ENCODE measurements at places on chromosomes 16 and 17.

- no peak for DNase-seq
These were observed 28.2 kb downstream of the B9D1 start for GRCh38 chr17:19334331-19334730.

- no peak for DNase-seq
These were observed 31.3 kb downstream of the AP1G1 start for GRCh38 chr16:71777329-71777728.

GRCh38 chr16:74709441-74709877, 8.8 kb upstream of the MLKL start:
- DNase-seq = peak; percentile 88

- DNase-seq = no peak
These were observed 1.8 kb downstream of the CDC42EP4 start for GRCh38 chr17:73309727-73310596.

- no peak for DNase-seq
These were observed 44.0 kb downstream of the SDK2 start for GRCh38 chr17:73600103-73600871.

DNA sequence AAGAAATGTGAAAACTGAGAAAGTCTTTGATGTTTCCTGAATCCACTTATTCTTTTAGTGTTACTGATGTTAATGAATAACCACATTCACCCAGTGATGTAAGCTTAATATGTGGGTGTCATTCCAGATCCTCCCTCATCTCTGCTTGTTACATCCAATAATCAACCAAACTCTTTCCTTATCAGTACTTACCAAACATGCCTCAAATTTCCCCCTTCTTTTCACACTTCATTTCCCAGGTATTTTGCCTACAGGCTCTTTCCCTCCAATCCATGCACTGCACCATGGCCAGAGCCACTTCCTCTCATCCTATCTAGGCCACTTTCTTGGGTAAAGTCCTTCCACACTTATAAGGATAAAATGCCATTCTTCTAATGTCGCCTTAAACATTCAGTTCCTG, 451.5 kb downstream of the NPIPA7 start:
- DNase-seq = no peak

DNA sequence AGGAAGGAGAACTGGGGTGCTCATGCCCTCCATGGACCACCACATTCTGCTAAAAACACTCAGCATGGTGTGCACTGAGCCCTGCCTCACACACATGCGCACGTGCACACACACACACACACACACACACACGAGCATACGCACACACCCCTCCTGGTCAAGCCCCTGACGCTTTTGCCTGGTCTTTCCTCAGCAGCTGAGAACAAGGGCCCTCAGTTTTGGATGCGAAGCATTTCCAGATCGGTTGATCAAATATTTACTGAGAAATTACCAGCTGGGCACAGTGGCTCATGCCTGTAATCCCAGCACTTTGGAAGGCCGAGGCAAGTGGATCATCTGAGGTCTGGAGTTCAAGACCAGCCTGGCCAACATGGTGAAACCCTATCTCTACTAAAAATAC, 20.1 kb upstream of the RAI1 start:
- no peak for DNase-seq

DNA sequence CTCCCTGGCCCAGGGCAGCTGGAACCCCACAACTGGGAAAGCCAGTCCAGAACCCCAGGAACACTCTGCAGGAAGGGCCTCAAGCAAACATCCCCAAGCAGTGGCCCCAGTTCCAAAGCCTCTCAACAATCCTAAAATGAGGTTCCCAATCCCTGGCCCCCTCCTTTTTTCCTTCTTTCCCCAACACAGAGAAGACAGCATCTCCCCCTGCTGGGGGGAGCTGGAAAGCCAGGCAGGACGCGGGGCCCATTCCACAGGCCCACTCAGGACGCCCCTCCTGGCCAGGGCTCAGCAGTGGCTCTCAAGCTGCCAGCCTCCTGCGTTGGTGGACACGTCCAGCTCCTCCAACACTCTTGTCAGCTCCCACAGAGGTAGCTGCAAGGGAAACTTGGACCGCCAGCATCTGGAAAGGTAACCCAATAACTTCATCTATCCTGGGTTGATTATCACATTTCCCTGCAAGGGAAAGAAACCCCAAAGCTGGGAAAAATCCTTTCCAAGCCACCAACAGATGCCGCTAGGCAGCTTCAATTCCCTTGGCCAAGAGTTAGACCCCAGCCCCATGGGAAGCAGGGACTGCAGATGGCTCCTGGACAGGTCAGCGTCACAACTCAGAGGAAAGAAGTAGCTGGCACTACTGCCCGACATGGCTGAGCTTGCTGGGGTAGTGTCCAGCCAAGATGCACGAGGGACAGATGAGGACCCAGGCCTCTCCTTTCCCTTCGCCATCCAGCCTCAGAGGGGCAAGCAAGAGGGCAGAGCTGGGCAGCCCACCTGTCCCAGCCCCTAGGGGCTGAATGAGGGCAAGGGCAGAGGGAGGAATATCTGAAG, 7.6 kb downstream of the HDAC5 start:
- DNase-seq = peak; percentile 31

DNA sequence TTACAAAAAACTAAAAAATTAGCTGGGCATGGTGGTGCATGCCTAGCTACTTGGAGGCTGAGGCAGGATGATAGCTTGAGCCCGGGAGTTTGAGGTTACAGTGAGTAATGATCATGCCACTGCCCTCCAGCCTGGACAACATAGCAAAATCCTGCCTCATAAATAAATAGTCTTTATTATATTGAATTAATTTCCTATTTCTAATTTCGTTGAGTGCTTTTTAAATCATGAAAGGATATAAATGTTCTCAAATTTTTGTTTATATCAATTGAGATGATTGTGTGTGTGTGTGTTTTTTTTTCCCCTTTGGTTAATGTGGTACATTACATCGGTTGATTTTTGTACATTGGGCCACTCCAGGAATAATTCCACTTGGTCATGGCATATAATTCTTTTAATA, 32.0 kb upstream of the AQP8 start:
- DNase-seq = no peak

GRCh38 chr17:56733833-56734232, 99.9 kb downstream of the C17orf67 start:
- DNase-seq = no peak

- DNase-seq = no peak
These were observed 1.3 kb downstream of the ATP2A3 start for GRCh38 chr17:3962965-3963236.

GRCh38 chr16:74438492-74438979, 17.3 kb upstream of the CLEC18B start:
- no peak for DNase-seq

DNA sequence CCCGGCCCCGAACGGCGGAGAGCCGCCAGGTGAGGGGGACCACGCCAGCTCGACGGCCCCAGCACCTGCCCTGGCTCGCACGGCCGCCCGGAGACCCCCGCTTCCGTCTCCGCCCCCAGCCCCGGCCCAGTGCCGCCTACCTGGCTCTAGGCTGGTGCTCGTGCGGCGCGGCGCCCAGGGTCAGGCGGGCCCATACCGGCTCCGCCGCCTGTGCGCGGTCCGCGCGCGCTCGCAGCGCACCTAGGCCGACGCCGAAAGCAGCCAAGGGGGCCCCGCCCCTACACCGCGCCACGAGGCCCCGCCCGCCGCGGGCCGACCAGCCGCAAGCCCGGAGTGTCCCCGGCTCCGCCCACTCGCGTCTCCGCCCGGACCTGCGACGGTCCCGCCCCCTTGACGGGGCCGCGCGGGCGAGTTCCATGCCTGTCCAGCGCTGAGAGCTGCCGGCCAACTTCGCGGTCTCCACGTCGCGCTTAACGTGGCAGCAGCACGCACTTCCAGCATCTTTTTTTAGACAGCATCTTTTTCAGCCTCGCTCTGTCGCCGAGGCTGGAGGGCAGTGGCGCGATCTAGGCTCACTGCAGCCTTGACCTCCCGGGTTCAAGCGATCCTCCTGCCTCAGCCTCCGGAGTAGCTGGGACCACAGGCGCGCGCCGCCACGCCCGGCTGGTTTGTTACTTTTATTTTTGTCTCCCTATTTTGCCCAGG, at the start of gene SLC25A39:
Gene SLC25A39, minus strand, starts transcription at position 253 of the 705 bp plus-strand sequence. CDS start 1,261 bp downstream, outside the sequence.
- peak; percentile 97 for DNase-seq

DNA sequence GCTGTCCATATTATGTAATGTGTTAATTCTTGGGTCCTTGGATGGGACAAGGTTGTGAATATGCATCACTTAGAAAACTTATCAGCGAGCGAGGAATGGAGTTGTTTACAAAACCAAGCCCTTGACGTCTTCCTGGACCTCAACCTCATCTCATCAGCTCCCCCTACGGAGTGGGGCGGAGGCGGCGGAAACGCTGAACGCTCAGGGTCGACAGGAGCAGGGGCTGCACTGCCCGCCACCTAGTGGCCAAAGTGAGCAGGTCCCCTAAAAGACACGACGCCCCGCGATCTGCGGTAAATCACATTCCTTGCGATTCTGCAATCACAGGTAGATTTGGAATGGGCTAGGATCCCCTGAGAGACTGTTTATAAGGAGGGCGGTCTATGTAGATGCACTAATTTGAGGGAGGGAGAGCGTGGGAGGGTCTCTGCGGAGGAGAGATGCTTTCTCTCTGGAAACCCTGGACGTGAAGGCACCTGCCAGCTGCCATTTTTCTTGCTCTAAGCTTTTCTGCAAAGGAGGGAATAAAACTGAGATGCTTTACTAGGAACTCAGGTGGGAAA, 5.4 kb upstream of the ICAM2 start:
- peak; percentile 83 for DNase-seq

- DNase-seq = no peak
These were observed 29.4 kb upstream of the NUDT16L1 start for GRCh38 chr16:4663777-4664465.

GRCh38 chr17:67459985-67460384, 82.9 kb downstream of the PITPNC1 start:
- no peak for DNase-seq

DNA sequence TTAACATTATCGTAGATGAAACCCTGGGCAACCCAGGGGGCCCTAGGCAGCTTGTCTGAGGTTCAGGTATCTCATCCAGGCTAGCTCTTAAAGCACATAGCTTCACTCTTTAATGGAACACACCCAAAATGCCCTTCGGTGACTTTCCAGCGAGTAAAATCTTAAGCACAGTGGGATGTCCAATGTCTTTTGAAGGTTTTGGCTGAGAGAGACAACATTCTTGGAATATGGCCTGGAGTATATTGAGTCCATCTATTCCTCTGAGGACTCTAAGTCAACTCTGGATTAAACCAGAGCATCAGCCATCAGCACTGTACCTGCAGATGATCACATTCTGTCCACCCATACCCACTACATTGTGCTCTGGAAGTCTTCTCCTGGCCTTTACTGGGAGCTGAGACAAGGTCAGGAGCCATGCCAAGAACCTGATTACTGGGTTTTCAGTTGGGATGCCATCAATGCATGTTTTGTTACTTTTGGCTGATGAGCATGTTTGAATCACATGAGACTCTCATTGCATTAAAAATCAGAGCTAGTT, 63.4 kb upstream of the CDH11 start:
- DNase-seq = no peak

- no peak for DNase-seq
These were observed 14.6 kb downstream of the CYLD start for GRCh38 chr16:50756473-50756872.

GRCh38 chr17:29141514-29141876, 38.7 kb downstream of the MYO18A start:
- DNase-seq = no peak

GRCh38 chr16:81413245-81413990, 31.2 kb upstream of the CMIP start:
- DNase-seq = no peak

DNA sequence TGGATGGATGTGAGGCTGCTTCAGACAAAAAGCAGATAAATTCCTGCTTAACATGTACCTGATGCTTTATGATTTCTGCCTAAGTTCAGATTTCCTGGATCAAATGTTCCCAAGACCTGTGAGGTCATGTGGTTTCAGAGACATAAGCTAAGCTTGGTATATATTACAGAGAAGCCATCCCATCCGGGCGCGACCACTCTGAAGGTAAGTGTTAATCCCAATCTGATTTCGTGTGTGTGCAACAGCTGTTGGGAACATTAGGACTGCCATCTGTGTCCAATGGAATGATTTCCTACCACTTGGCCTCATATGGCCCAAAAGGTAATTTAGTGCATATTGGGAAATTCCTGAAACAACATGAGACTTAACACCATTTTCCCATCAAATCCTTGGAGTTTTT, 199.1 kb downstream of the HS3ST3B1 start:
- DNase-seq = no peak

DNA sequence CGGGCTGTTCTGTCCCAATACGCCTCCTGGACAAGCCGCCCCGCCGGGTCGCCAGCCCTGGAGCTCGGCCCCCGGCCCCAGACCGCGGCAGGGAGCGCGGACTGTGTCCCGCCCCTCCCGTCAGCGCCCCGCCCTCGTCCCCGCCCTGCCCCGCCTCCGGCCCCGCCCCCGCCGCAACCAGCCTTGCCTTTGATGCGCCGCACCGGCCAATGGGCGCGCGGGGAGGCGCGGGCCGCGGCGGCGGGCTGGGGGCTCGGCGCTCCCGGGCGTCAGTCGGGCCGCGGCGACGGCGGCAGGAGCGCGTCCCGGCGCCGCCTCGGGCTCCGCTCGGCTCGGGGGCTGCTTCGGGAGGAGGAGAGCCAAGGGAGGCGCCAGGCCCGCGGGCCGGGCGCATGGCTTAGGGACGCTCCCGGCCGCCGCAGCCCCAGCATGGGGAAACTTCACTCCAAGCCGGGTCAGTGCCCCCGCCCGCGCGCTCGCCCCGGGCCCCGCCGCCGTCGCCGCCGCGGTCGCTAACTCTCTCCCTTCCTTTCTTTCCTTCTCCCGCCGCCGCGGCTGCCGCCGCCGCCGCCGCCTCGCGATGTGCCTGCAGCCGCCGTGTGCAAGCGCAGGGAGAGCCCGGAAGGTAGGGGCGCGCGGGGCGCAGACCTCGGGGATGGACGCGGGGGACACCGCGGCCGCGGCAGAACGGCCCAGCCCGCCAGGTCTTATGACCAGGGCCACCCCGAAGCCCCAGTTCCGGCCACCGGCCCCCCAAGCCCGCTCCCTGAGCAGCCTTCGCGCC, at the start of gene NKD1:
Gene NKD1, plus strand, starts transcription at position 272 of the 784 bp plus-strand sequence. Its CDS starts 158 bp downstream, at position 430.
- DNase-seq = peak; percentile 80

- DNase-seq = no peak
These were observed 21.5 kb upstream of the C1QL1 start for GRCh38 chr17:44989552-44990138.

DNA sequence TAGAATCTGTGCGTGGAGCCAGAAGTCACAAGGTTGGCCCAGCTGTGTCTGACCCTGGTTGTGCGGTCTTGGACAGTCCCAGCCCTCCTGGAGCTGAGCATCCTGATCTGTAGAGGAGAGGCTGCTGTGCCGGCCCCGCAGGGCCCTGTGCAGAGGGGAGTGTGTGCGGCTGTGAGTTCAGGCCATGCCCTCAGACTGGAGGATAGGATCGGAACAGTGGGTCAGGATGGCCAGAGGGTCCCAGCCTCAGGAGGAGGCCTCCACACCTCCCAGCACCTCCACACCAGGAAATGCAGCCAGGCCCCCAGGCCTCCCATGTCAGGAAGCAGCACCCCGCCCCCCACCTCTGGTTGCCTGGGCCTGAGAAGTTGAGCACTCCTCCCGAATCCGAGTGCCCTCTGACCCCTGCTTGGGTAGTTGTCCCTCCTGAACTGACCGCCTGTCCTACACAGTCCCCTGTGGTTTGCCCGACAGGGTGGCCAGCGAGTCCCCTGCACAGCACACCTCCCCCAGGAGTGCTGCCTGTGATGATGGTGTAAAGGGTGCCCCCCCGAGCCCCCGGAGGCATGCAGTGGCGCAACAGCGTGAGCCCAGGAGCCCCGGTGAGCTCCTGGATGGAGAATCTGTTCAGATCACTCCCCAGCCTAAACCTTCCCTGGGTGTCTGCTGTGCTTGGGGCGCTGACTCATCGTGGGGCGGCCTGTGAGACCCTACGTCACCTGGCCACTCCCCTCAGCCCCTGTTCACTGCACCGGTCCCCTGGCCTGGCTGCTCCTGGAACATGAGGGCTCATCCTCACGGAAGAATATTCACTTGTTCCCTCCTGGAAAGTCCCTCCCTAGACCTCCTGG, 285.2 kb downstream of the SEC14L1 start:
- DNase-seq = no peak

All from RPMI8226 (cell line).